Neural crest cell (in vitro differentiated cells): ENCODE measurements at places on chromosomes 6 and 20. TPM values are rescaled to one million over a fixed set of nuclear protein-coding genes. Genes with fewer than 3 reads are reported as not detected.
A peak's percentile ranks its signal among the peaks of the same experiment; 100 is the strongest.

The GLO1 gene
- 149 and 162 TPM in 2 replicates for total RNA-seq

The HSPA12B gene
- 1.1 and 1.3 TPM in 2 replicates for total RNA-seq

The NKX2-4 gene
- not detected in 2 replicates for total RNA-seq

The BAK1 gene
- 29.9 and 32.9 TPM in 2 replicates for total RNA-seq

DNA sequence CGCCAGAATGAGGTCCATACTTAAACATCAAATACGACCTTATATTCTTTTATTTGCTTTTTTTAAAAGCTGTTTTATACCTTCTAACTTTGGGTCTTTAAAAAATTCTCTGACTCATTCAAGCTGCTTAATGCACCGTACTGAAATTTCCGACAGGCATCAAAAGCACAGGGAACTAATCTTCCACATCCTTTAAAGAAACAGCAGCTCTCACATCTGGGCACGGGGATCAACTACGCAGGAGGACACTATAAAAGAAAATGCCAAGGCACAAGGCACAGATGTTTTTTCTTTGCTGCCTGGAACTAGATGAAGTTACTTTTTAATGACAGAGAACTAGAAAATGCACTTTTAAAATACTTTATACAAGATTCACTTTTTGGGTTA lies 112.4 kb upstream of the ARG1 start:
- H3K4me1 ChIP-seq = peaks cover 12% of the 10 kb centered on the region
- no peak overlapping the region for H3K4me3 ChIP-seq
- no peak overlapping the region for H3K27ac ChIP-seq
- no peak for DNase-seq
- H3K27me3 ChIP-seq = no peaks in the 10 kb centered on the region

- peaks cover 12% of the 10 kb centered on the region for H3K36me3 ChIP-seq
- no peak for DNase-seq
- H3K27ac ChIP-seq = no peak overlapping the region
- no peak overlapping the region for H3K4me3 ChIP-seq
Observed at GRCh38 chr6:108403236-108403635, 108.4 kb downstream of the AFG1L start.

DNA sequence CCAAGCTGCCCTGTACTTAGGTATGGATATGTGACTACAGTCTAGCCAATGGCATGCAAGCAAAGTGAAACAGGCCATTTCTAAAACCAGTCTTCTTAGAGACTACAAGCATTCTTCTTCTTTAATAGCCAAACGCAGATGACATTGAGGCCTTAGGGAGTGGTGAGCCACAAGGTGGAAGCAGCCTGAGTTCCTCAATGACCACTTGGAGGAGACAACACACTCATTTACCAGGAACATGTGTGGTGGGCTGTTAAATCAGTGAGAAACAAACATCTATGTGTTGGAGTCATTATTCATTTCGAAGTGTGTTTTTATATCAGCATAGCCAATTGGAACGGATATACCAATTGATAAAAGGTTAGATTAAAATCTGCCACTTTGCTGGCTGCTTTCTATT lies 122.0 kb downstream of the GFRAL start:
- DNase-seq = no peak
- H3K36me3 ChIP-seq = no peaks in the 10 kb centered on the region
- H3K4me3 ChIP-seq = no peak overlapping the region
- H3K27me3 ChIP-seq = no peaks in the 10 kb centered on the region
- no peaks in the 10 kb centered on the region for H3K4me1 ChIP-seq

GRCh38 chr20:45909817-45910669 lies 1.9 kb downstream of the PLTP start:
- H3K27me3 ChIP-seq = peaks cover 3% of the 10 kb centered on the region
- H3K36me3 ChIP-seq = peaks cover 7% of the 10 kb centered on the region
- no peak for DNase-seq
- peak overlapping the region; percentile 77 for H3K4me3 ChIP-seq
- peaks cover 20% of the 10 kb centered on the region for H3K4me1 ChIP-seq
- H3K27ac ChIP-seq = peak overlapping the region; percentile 57

DNA sequence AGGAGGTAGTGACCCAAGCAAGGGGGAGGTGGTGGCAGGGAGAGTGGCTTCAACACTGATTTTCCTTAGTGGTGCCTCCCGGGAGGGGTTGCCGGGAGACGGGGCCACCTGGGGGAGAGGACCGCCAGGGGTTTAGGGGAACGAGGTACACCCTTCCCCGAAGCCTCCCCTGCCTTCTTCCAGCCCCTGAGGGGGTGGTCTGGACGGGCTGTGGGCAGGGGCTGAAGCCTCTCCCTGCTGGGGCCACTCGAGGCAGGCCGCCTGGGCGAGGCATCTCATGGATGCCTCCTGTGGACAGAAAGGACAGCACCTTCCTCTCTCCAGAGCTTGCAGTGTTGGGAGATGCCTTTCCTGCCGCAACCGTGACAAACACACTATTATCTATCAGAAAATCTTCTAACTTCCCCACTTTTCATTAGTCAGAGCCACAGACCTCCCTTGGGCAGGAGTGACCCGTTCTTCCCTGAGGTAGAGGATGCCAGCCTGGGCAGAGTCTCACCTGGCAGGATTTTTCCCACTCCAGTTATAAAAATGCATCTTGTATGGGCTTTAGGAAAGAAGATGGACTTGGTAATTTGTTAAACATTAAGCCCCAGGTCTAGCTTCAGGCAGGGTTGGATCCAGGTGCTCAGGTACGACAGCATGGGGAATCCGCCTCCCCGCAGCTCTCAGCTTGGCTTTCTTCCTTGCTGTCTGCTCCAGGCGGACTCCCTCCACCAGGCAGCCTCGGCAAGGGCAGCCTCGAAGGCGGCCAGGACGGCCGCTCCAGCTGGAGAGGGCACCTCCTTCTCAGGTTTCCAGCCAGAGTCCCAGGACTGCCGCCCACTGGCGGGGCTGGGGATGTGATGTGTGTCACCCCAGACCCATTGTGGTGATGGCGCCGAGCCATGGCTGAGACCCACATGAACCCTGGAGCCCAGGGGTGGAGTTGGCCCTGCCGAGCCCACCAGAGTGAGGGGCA lies 11.0 kb downstream of the HRH3 start:
- DNase-seq = no peak
- peaks cover 10% of the 10 kb centered on the region for H3K27me3 ChIP-seq
- H3K36me3 ChIP-seq = no peaks in the 10 kb centered on the region

- H3K4me3 ChIP-seq = no peak overlapping the region
- H3K36me3 ChIP-seq = no peaks in the 10 kb centered on the region
- no peak for DNase-seq
- no peak overlapping the region for H3K27ac ChIP-seq
Observed at GRCh38 chr6:33007831-33008400, 1.5 kb downstream of the HLA-DOA start.

DNA sequence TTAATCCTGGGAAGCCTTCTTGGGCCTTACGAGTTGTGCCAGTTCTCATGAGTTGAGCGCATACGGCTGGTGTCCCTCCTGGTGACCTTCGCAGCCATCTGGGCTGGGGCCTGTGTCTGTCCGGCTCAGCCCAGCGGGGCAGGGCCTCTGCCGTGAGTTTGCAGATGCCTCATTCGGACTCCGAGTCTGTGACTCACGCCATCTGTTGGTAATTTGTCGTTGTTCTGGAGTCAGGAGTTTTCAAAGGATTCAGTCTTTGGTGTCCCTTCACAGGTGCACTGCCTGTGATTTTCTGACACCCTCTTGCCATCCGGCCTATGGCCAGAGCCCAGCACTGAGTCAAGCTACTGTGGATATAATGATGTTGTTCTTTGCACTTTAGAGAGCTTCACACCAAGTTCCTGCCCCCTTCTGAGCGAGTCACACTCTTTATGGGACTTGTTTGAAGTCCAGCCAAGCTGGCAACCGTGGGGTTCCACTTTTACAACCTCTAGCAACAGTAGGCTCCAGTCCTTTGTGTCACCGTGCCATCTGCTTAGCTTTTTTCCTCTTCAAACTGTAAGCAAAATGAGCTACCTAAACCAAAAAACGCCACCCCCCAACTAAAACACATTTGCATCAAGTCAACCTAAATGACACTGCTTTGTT lies 175.6 kb downstream of the AIG1 start:
- H3K36me3 ChIP-seq = no peaks in the 10 kb centered on the region
- no peak overlapping the region for H3K27ac ChIP-seq
- no peak for DNase-seq
- H3K27me3 ChIP-seq = no peaks in the 10 kb centered on the region

- H3K36me3 ChIP-seq = no peaks in the 10 kb centered on the region
- no peak overlapping the region for H3K4me3 ChIP-seq
- DNase-seq = no peak
- no peaks in the 10 kb centered on the region for H3K27me3 ChIP-seq
- no peak overlapping the region for H3K27ac ChIP-seq
- H3K4me1 ChIP-seq = no peaks in the 10 kb centered on the region
Observed at GRCh38 chr6:168124921-168125320, 45.9 kb upstream of the FRMD1 start.

DNA sequence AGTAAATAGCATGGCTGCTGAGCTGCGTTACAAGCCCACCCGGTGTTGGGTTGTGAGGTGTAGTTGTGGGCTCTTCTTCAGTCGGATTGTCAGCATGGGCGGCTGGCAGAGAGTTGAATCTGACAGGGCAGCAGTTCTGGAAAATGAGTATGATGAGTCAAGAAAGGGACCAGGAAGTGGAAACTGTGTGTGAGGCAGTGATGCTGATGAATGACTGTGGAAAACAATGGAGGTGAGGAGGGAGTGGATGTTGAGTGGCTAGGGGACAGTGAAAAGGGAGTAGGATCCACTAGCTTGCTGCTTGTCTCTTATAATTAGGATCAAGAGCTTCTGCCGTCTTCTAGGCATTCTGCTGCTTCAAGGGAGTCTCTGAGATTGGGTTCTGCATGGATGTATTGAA lies 154.3 kb downstream of the ESR1 start:
- H3K4me1 ChIP-seq = no peaks in the 10 kb centered on the region
- H3K27me3 ChIP-seq = peaks cover 9% of the 10 kb centered on the region
- no peak overlapping the region for H3K4me3 ChIP-seq
- no peak overlapping the region for H3K27ac ChIP-seq
- DNase-seq = no peak

DNA sequence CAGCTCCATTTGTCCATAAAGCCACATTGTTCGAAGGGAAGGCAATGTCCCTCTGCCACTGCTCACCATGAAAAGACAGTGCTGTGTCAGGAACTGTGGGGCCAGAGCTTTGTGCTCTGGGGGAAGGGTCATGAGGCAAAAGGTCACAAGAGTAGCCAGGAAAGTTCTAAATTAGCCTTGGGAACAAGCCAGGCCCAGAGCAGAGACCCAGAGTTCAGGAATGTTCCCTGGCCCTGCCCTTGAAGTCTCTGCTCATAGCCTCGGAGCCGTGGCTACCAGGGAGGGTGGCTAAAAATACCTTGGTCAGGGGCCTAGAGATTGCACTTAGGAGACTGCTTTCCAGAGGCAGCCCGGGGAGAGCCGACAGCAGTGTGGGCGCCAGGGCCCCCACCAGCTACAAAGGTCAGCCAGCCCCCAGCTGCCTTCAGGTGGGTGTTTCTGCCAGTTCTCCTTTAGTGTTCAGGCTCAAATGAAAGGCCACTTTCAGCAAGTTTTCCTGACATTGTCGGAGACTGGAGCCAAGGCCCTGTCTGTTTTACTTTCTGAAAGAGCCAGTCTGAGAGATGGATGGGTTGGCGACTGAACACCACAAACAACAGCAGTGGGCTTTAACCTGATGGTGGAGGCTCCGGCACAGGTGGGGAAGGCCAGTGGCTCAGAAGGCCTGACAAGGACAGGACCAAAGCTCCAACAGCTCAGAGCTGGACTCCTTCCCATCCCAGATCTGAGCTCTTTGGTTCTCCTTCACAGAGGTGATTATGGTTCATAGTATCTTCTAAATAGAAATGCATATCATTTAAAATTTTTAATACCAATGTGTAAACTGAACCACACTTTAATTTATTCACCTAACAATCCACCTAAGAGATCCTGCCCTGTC lies 76.2 kb downstream of the CDH26 start:
- peak; percentile 21 for DNase-seq
- peak overlapping the region; percentile 12 for H3K4me3 ChIP-seq
- H3K36me3 ChIP-seq = no peaks in the 10 kb centered on the region
- H3K27me3 ChIP-seq = no peaks in the 10 kb centered on the region

DNA sequence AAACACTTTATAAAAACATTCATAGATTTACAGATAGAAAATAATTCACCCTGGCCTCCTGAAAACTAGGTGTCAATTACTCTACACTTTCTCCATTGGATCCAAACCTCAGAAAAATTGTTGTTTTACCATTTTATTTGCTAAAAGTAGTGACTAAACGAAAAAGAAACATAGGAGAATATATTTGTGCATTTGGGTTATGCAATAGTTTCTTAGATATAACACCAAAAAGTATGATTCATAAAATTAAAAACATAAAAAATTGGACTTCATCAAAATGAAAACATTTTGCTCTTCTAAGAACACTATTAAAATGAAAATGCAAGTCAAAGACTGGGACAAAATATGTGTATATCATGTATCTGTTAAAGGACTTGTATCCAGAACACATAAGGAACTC lies 671.3 kb downstream of the MAFB start:
- DNase-seq = no peak
- H3K4me3 ChIP-seq = no peak overlapping the region
- no peaks in the 10 kb centered on the region for H3K27me3 ChIP-seq
- H3K4me1 ChIP-seq = no peaks in the 10 kb centered on the region
- no peaks in the 10 kb centered on the region for H3K36me3 ChIP-seq
- no peak overlapping the region for H3K27ac ChIP-seq

DNA sequence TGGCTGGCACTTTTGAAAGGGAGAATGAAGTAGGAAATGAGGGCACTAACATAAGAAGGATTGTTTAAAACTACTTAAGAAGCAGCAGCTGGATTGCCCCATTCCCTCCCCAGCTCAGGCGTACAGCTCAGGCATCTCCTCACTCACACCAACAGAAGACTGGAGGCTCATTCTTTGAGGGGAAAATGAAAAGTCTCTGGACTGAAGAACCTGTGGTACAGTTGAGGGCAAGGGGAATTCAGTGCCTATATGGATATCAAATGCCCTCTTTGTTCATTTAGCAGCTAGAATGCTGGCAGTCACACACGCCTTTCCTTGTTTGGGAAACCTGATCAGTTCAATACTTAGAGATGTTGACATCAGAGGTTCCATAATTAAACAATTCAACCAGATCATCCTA lies 502.1 kb upstream of the SOX4 start:
- no peak overlapping the region for H3K27ac ChIP-seq
- H3K4me3 ChIP-seq = no peak overlapping the region
- H3K27me3 ChIP-seq = no peaks in the 10 kb centered on the region
- no peak for DNase-seq
- peaks cover 8% of the 10 kb centered on the region for H3K36me3 ChIP-seq
